Stimulated activated CD8-positive, alpha-beta memory T cell treated with anti-CD3 and anti-CD28 coated beads, Interleukin-7, amount 100 ng/mL, for 1 hour (primary cell): ENCODE measurements at places on chromosomes 2 and 18.

GRCh38 chr18:61543518-61543917, 210.3 kb downstream of the CDH20 start:
- DNase-seq: no peak

GRCh38 chr2:59044736-59045135, 803.6 kb upstream of the FANCL start:
- DNase-seq: no peak

DNA sequence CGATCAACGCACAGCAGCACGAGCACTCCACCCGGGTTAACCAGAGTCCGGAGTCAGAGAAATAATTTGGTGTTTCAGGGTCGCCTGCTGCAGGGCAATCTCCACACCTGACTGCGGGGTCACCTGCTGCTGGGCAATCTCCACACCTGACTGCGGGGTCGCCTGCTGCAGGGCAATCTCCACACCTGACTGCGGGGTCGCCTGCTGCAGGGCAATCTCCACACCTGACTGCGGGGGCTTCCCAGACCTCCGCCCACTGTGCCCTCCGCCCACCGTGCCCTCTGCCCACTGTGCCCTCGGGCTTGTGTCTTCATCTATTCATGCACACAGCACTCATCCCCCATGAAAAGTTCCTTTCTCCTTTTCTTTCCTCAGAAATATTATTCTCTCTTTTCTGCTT, 500.2 kb upstream of the SALL3 start:
- no peak for DNase-seq

DNA sequence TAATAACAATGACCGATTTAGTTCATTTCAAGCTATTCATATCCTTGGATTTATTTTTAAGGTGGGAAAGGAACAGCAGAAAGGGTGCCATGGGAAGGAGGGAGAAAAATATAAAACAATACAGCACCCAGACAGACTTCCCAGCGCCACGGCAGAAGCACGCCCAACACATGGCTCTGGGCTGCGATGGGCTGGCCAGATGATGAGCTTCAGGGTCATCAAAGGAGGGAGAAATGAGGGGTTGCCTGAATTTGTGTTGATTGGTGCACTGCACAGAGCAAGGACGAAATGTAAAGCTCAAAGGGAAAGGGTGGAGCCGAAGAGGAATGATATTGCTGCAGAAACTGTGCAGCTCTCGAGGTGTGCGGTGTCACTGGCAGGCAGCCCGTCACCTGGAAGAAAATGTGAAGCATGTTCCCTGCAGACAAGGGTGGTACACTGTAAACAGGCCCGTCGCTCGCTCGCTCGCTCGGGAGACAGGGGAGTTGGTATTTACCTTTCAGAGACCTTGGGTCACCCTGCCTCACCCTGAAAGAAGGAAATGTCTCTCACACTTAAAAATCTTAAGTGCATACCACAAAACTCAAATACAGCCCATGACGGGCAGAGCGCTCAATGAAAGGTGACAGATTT, 195.5 kb upstream of the CTAGE1 start:
- DNase-seq: no peak

DNA sequence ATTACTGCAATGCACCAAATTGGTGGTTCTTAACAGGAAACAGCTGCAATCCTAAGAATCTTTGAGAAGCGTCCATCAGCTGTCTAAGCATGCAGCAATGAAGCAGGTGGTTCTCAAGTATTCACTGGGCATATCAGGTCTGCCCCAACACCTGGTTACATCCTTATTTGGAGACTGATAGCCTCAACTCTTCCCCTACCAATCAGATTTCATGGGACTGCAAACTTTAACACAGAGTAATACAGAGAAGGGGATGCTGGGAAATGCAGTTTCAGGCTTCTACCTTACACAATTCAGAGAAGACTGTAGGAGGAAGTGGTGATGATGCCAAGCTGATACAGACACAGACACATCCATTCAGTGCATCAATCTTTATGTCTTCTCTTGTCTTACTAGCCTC, 240.5 kb downstream of the BCL2 start:
- DNase-seq: no peak

GRCh38 chr2:154452906-154453493, 245.5 kb upstream of the KCNJ3 start:
- DNase-seq: no peak

GRCh38 chr18:9359796-9360195, 25.2 kb downstream of the TWSG1 start:
- no peak for DNase-seq

DNA sequence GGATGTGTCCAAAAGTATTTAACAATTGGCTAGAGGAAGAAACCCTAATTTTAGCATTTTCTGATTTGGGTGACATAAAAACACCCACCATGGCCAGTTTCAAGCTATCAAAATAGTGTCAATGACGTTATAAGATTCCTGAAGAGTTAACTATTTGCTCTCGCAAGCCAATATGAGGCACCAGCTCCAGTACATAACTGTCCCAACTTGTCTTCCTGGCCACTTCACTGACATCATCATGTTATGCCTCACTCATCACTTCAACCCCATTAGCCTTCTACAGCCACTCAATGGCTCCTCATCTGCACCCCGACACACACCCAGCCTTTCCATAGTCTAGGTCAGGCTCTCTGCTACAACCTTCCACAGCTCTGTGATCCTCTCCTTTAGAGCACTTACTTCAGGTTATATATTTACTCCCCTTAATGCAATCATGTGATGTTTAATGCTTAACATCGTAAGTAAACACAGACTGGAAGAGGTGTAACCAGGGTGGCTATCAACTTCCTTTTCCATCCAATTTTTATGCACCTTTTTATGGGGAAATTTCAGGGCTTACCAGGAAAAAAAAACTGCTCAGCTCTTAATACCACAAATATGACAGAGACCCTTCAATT, 158.7 kb downstream of the VWC2L start:
- DNase-seq: no peak
